ENCODE measurements at places on chromosomes 3 and 15.

DNA sequence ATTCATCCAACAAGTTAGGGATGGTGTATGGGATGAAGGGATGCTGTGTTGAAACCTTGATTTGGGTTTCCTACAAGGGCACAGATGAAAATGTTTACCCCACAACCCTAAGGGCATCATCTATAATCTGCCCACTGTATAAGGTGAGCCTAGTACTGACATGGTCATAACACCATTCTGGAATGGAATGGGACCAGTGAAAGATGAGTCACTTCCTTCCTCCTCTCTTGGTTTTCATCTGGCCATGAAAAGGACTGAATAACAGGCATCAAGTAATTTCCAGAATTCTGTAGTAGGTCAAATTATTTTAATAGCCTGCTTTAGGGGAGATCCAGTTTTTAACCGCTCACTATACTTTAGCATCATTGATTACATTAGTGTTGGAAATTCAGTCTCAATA, 538.6 kb downstream of the NR2F2 start:
- no peak for DNase-seq

- DNase-seq, result no peak
These were observed 31.2 kb downstream of the LINS1 start for GRCh38 chr15:100570735-100571313.

GRCh38 chr3:184481984-184482671, 79.5 kb upstream of the EPHB3 start:
- no peak for DNase-seq

DNA sequence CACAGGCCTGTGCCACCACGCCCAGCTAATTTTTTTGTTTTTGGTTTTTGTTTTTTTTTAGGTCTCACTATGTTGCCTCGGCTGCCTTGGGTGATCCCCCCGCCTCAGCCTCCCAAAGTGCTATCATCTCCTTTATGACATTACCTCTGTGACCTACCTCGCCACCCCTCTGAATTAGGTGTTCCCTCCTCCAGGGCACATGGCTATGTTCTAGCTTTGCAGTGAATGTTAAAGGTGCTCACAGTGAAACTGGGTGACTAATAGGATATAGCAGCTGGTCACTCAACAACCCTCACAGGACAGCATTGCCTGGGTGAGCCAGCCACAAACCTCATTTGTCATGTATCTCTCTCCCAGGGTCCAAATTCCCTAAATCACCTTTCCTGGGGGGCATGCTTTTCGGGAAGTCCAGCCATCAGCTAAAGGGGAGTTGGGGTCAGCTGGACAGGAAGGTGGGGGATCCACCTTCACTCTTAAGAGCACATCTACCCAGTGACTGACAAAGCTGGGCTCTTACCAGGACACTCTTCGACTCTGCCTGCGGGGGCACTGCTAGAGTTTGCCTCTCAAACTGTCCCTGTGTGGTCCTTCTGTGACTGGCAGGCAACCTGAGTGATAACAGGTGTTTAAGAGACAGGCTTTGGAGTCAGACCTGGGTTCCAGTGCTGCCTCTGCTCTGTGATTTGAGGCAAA, 1.6 kb upstream of the TTLL3 start:
- no peak for DNase-seq

DNA sequence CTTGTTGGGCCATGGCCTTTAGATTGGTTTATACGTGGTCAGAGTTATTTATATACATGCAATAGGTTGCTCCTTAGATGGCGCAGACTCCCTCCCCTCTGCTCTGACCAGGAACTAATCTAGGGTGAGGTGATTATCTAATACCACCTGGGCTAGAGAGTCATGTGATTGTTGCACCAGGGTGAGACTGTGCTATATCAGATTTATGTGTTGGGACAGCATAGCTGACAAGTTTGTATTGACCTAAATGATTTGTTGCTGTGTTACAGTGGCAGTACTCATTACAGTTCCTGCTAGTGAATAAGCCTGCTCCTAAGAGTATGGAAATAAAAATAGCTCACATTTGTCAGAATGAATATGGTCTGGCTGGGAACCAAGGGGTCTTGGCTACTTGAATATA, 7.2 kb upstream of the IQCF6 start:
- DNase-seq, result no peak

DNA sequence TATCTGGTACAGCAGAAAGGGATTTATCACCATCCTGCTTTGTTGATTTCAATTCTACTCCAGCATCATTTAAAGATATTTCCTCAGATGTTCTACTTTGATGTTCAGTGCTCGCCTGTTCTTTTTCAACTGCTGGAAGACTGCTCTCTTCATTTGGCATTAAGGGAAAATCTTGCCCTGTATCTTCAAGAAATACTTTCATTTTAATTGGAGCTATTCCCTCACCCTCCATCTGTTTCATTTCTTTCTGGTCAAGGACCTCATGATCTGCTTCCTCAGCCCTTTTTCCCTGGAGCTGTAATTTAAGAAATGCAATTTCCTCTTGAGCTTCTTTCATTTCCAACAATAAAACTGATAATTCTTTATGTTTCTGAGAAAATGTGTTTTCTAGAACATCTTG, 37.8 kb upstream of the HCLS1 start:
- DNase-seq, result no peak

GRCh38 chr3:45826321-45826720, 15.6 kb downstream of the LZTFL1 start:
- DNase-seq, result no peak

GRCh38 chr3:53478921-53479664, 15.3 kb upstream of the CACNA1D start:
- no peak for DNase-seq

GRCh38 chr3:15420871-15421270, 6.5 kb downstream of the METTL6 start:
- no peak for DNase-seq

GRCh38 chr3:114651555-114651954, 357.7 kb downstream of the TIGIT start:
- DNase-seq, result no peak
